Hematopoietic multipotent progenitor cell (in vitro differentiated cells): ENCODE measurements at places on chromosomes 1 and 21.
A peak's percentile ranks its signal among the peaks of the same experiment; 100 is the strongest.

DNA sequence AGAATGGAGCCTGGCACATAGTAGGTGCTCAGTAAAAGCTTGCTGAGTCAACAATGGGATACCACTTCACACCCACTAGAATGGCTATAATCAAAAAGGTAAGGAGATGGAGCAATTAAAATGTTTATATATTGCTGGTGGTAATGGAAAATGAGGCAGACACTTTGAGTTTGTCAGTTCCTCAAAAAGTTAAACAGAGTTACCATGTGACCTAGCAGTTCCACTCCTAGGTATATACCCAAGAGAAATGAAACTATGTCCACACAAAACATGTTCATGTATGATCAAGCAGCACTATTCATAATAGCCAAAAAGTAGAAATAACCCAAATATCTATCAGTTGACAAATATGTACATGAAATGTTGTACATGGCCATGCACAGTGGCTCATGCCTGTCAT is 74.8 kb upstream of the ECE1 start:
- DNase-seq: no peak

DNA sequence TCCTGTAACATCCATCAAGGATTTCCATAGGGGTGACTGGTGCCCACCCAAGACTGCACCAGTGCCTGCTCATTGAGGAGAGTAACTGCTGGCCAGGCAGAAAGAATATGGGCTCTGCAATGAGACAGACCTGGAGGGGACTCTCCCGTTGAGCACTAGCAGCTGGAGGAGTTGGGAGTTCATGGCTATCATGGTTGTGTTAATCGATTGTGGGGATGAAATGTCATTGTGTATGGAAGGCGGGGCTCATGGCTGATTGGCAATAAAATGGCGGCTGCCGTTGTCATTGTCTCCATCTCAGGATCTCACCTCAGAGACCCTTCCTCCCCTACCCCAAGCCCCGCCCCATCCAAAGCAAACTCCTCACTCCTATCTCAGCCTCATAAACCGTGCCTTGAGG is 3.9 kb downstream of the TMEM125 start:
- DNase-seq: no peak

- no peak for DNase-seq
Observed at GRCh38 chr21:15272591-15272990, 207.8 kb upstream of the NRIP1 start.

DNA sequence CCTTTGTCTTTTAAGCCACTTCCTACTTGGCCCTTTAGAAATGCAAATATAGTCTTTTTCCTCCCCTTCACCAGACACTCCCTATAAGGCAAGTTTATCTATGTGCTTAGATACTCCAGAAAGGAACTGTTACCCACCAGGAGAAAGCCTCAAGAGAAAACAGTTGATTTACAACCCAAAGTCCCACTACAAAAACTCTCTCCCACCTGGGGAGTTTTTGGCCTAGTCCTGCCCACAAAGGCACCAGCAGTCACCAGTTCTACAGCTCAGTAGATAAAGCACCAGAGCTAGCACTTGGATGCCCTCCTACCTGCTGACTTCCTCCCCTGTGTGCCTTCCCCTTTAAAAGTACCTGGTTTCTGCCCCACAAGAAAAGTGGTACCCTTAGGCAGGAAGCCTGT is 27.7 kb upstream of the HAO2 start:
- DNase-seq: no peak

GRCh38 chr1:165877411-165877810 is 50.0 kb downstream of the UCK2 start:
- no peak for DNase-seq

DNA sequence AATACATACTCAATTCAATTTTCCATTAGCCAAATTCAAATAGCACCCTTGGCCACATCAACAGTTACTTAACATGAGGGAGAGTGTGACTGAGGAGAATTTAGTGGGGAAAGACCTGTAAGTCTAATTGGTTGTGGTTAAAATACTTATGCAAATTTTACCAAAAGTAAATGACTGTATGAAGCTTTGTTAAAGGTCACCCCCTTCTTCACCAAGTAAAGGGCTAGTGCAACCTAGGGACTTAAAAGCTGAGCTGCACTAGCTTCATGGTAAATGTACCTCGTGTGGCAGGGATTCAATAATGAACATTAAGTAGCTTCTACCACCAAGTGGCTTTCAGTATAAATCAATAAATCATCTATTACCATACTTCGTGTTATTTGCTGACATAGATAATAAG is 372.0 kb downstream of the NTNG1 start:
- no peak for DNase-seq

- no peak for DNase-seq
Observed at GRCh38 chr1:164188497-164188896, 370.5 kb upstream of the PBX1 start.

DNA sequence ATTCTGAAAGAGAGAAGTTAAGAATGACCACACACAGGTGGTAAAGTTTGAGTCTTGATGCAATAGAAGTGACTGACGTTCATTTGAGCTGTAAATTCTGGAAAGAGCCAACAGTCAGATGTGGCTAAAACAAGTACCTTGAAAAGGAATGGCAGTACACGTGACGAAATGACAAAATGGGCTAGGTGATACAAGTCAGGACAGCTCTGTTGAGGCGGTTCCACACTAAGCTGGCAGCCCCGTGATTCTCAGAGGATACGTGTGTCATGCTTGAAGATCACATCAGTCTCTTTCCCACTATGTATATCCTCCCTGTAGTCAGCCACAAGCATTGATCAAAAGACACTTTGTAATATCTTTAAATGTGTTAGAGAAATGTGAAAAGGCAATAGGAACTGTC is 881.3 kb upstream of the ADGRL2 start:
- no peak for DNase-seq

- no peak for DNase-seq
Observed at GRCh38 chr1:213643360-213643759, 344.4 kb upstream of the PROX1 start.

- peak; percentile 75 for DNase-seq
Observed at GRCh38 chr1:157505481-157506272, 46.6 kb downstream of the FCRL5 start.

DNA sequence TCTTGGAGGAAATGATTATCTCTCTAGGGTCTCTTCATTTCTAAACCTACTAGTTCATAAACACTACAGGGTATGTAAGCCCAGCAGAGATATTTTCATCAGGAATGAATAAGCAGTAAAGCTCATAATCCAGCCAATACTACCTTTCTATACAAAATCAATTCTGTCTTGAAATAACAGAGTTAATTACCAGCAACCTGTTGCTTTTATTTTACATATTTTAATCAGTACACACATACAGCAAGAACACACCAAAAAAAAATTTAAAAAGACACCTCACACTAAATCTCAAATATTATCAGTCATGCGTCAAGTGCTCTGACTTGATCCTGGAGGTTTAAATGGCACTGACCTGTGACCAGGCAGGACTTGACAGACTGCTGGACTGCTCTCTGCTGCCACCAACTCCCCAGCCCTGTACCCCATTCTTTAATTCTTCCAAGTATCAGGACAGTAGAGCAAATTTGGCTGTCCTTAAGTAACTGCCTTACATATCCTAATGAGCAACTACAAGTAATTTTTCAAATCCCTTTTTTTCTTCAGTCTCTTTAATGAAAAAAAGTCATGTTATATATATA is 98.5 kb downstream of the CDC42BPA start:
- DNase-seq: no peak

DNA sequence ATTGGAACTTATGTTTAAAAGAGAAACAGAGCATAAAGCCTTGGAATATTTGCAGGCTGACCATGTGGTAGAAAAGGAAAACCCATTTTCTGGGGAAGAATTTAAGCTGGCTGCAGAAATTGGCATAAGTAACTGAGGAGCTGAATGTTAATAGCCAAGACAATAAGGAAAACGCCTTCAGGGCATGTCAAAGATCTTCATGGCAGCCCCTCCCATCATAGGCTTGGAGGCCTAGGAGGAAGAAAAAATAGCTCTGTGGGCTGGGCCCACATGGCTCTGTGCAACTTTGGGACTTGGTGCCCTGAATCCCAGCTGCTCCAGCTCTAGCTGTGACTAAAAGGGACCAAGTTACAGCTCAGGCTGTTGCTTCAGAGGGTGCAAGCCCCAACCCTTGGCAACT is 51.5 kb downstream of the CTH start:
- DNase-seq: no peak

GRCh38 chr1:61427510-61427909 is 297.4 kb downstream of the TM2D1 start:
- no peak for DNase-seq

- DNase-seq: no peak
Observed at GRCh38 chr1:168683871-168684270, 45.1 kb downstream of the DPT start.

- peak; percentile 76 for DNase-seq
Observed at GRCh38 chr1:51569284-51570062, 47.4 kb upstream of the OSBPL9 start.

- DNase-seq: no peak
Observed at GRCh38 chr1:219049501-219049900, 124.2 kb upstream of the LYPLAL1 start.

DNA sequence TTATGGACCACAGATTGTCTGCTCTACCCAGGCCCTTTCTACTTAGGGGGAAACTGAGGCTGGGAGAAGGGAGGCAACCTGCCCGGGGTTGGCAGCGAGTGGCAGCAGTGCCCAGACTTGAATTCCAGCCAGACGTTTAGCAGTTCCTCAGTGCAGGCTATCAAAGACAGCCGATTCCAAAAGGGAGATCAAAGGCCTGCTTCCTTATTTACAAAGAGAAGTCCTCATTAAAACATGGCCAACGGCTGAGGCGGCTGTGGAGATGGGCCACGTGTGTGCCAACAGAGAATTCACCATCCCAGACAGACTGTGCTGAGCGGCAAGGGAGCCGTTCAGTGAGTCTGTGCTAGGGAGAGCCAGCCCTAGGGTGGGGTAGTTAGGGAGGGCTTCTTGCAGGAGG is 27.7 kb downstream of the C1QB start:
- no peak for DNase-seq
